Left colon (tissue), 2 donors: ENCODE measurements at places on chromosomes 1 and 21. TPM values are rescaled to one million over a fixed set of nuclear protein-coding genes. Genes with fewer than 3 reads are reported as not detected.

- DNase-seq: no peak
Observed at GRCh38 chr1:27090911-27091310, 64.0 kb downstream of the SLC9A1 start.

OR14A16 gene
- not detected for total RNA-seq

GRCh38 chr1:175221557-175222175 is 29.1 kb upstream of the KIAA0040 start:
- DNase-seq: peak; percentile 49

ITLN2 gene
- not detected for total RNA-seq

DNA sequence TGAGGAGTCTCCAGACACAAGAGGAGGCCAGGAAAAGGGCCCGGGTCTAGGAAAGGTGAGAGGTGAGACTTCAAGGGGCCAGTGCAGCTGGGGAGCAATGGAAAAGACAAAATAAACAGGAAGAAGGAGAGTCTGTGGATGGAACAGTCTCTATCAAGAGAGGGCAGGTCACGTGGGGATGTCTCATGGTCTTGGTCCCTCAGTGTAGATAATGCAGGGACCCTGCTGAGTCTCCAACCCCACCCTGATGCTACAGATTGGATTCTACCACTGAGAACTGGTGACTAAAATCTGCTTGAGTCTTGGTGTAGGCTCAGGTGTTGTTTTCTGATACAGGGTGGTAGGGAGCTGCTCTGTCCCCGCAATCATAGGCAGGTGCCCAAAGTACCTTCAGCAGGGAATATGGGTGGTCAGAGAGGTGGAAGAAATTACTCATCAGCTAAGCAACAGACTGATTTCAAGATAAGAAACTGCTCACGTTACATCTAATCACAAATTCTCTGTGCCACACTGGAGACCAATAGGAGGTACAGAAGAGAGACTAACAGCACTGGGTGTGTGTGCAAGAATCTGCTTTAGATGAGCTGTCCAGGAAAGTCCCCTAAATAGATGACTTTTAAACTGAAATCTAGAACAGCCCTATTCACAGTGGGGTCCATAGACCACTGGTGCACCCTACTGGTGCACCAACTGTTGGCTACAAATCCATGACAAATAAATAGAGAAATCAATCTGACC is 101.5 kb upstream of the TLR5 start:
- no peak for DNase-seq

HMCN1 gene
- total RNA-seq: 3.9 TPM

GRCh38 chr1:5755552-5756125 is 236.6 kb downstream of the NPHP4 start:
- DNase-seq: peak; percentile 10

GRCh38 chr1:208040821-208041297 is 129.9 kb upstream of the CD34 start:
- no peak for DNase-seq

DNA sequence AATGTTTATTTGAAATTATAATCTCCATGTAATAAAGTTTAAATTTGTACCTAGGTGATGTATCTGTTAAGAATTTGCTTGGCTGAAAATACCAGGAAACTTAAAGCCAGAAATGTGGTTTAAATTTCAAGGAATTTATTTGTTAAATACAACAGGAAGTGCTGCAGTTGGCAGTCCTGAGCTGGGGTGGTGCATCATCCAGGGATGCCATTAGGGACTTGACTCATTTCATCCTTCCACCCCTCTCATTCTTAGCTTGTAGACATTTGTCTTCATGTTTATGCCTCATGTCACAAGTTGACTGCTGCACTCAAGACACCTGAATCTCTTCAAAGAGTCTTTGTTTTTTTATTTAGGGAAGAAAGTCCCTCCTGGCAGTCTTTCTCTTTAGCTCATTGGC is 175.9 kb downstream of the LHX8 start:
- no peak for DNase-seq

FHAD1 gene
- total RNA-seq: 1.3 TPM

GRCh38 chr1:213095467-213095866 is 44.4 kb downstream of the RPS6KC1 start:
- DNase-seq: no peak

TIAM1 gene
- 6.4 TPM for total RNA-seq

- no peak for DNase-seq
Observed at GRCh38 chr1:43822040-43822690, 111.4 kb upstream of the ARTN start.
